Colonic mucosa (tissue), 4 donors: ENCODE measurements at places on chromosomes 6 and 20. TPM values are rescaled to one million over a fixed set of nuclear protein-coding genes. Genes with fewer than 3 reads are reported as not detected.

DHX16 gene
- total RNA-seq, result 35.1 TPM

SAMD10 gene
- total RNA-seq, result 6.4 TPM

ECT2L gene
- not detected for total RNA-seq

HAO1 gene
- total RNA-seq, result not detected

TAAR9 gene
- not detected for total RNA-seq

SLC22A7 gene
- total RNA-seq, result not detected

GRCh38 chr20:3672547-3673171 lies 9.2 kb downstream of the ADAM33 start:
- no peaks in the 10 kb centered on the region for H3K36me3 ChIP-seq
- H3K27me3 ChIP-seq, result peaks cover 20% of the 10 kb centered on the region
- DNase-seq, result no peak
- no peak overlapping the region for H3K27ac ChIP-seq
- no peak overlapping the region for H3K4me3 ChIP-seq

GRCh38 chr20:39004508-39004907 lies 42.4 kb downstream of the DHX35 start:
- H3K4me3 ChIP-seq, result no peak overlapping the region
- H3K36me3 ChIP-seq, result no peaks in the 10 kb centered on the region
- H3K27ac ChIP-seq, result peak overlapping the region; percentile 45

- H3K4me3 ChIP-seq, result no peak overlapping the region
- H3K27ac ChIP-seq, result no peak overlapping the region
- no peaks in the 10 kb centered on the region for H3K27me3 ChIP-seq
- no peaks in the 10 kb centered on the region for H3K4me1 ChIP-seq
- H3K36me3 ChIP-seq, result no peaks in the 10 kb centered on the region
- DNase-seq, result no peak
These were observed 82.3 kb downstream of the SYNE1 start for GRCh38 chr6:152554851-152555250.

GRCh38 chr6:95576998-95577303 lies 384 bp upstream of the MANEA start:
- no peaks in the 10 kb centered on the region for H3K27me3 ChIP-seq
- peak overlapping the region; percentile 62 for H3K4me3 ChIP-seq

DNA sequence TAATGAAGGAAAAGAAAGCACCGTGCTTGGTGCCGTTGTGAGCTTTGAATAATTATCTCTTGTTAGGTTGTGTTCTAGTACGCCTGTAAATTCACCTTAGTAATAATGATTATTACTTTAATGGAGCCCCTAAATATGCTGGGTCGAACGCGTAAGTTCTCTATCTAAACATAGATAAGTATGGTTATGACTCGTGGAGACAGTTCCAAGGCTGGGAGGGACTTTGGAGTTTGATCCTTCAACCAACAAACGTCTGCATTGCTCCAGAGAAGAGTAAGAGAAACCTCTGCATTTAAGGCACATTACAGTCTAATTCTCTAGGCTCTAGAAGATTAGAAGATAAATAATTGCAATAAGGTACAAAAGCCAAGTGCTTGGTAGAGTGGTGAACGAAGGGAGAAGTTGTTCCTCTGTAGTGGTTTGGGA lies 514 bp downstream of the ACOT13 start:
- DNase-seq, result peak; percentile 76
- H3K4me1 ChIP-seq, result peaks cover 13% of the 10 kb centered on the region
- H3K27ac ChIP-seq, result peak overlapping the region; percentile 98
- no peaks in the 10 kb centered on the region for H3K27me3 ChIP-seq

DNA sequence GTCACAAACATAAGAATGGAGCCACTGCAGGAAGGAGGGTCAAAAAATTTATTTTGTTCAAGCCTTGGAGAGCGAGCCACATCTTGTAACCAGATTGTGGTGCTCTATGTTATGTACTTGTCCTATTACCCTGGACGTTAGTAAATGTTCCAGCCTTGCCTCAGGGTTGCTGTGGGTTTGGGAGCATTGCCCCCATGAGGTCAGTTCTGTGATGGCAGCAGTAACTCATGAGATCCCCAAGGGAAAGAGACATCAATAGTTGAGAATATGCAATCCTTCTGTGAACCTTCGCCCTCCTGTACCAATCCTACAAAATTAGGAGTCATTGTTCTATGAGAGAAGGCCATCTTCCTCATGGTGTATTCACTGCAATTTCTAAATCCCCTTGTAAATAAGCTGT lies 16.4 kb upstream of the CFAP206 start:
- DNase-seq, result no peak
- no peaks in the 10 kb centered on the region for H3K36me3 ChIP-seq
- H3K27ac ChIP-seq, result no peak overlapping the region
- H3K4me3 ChIP-seq, result no peak overlapping the region
- H3K4me1 ChIP-seq, result no peaks in the 10 kb centered on the region
- H3K27me3 ChIP-seq, result no peaks in the 10 kb centered on the region

GRCh38 chr20:33177866-33178265 lies 9.9 kb downstream of the BPIFA2 start:
- H3K36me3 ChIP-seq, result no peaks in the 10 kb centered on the region
- no peak overlapping the region for H3K4me3 ChIP-seq
- no peaks in the 10 kb centered on the region for H3K27me3 ChIP-seq

DNA sequence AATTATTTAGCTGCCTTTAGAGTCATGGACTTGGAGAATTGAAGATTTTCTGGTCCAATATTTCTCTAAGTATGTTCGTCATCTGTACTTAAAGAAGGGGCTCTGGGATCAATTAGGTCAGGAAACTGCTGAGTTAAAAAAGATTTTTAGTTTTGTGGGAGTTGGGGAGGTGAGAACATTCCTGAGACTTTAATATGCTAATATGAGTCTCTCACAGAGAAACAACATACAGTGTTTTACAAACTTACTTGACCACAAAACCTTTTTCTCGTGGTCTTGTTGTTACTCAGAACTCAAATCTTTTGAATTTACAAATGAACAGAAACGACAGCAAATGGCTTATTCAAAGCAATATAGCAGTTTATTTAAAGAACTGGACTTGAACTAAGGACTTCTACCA lies 67.9 kb downstream of the LIN28B start:
- no peak for DNase-seq
- no peaks in the 10 kb centered on the region for H3K27me3 ChIP-seq
- no peak overlapping the region for H3K4me3 ChIP-seq
- H3K4me1 ChIP-seq, result no peaks in the 10 kb centered on the region

DNA sequence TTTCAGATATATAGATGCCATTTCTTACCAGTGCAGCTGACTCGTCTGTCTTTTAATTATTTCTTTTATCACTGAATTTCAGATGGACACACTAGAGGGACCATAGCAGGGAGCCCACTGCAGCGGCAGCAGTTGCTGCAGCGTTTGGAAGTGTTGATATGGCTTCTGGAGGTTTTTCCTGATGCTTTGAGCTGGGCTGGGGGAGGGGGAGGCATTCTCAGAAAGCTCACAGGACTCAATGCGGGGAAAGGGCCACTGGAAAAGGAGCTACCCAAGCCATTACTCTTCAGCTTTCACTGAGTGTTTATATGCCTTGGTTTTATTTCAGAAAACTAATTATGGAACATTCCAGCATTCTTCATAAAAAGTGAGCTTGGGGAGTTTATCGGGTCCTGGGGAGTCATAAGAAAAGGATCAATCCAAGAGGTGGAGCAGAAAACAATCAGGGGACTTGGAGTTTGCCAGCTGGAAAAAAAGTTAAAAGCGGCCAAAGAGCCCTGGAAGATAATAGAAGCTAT lies 740.4 kb upstream of the FLRT3 start:
- DNase-seq, result no peak
- H3K4me3 ChIP-seq, result no peak overlapping the region
- H3K27ac ChIP-seq, result no peak overlapping the region
- no peaks in the 10 kb centered on the region for H3K27me3 ChIP-seq
- H3K4me1 ChIP-seq, result no peaks in the 10 kb centered on the region
- H3K36me3 ChIP-seq, result no peaks in the 10 kb centered on the region

- H3K36me3 ChIP-seq, result no peaks in the 10 kb centered on the region
- H3K27me3 ChIP-seq, result no peaks in the 10 kb centered on the region
- H3K4me1 ChIP-seq, result no peaks in the 10 kb centered on the region
- H3K4me3 ChIP-seq, result peak overlapping the region; percentile 87
- H3K27ac ChIP-seq, result peak overlapping the region; percentile 89
- DNase-seq, result no peak
These were observed 898 bp downstream of the XRN2 start for GRCh38 chr20:21303872-21304586.

GRCh38 chr20:41213150-41213820 lies 75.9 kb downstream of the PLCG1 start:
- no peaks in the 10 kb centered on the region for H3K36me3 ChIP-seq
- no peak for DNase-seq
- H3K27ac ChIP-seq, result no peak overlapping the region
- no peak overlapping the region for H3K4me3 ChIP-seq

GRCh38 chr6:24664046-24664987 lies 2.4 kb downstream of the TDP2 start:
- H3K27ac ChIP-seq, result peak overlapping the region; percentile 98
- DNase-seq, result peak; percentile 55
- no peaks in the 10 kb centered on the region for H3K36me3 ChIP-seq

DNA sequence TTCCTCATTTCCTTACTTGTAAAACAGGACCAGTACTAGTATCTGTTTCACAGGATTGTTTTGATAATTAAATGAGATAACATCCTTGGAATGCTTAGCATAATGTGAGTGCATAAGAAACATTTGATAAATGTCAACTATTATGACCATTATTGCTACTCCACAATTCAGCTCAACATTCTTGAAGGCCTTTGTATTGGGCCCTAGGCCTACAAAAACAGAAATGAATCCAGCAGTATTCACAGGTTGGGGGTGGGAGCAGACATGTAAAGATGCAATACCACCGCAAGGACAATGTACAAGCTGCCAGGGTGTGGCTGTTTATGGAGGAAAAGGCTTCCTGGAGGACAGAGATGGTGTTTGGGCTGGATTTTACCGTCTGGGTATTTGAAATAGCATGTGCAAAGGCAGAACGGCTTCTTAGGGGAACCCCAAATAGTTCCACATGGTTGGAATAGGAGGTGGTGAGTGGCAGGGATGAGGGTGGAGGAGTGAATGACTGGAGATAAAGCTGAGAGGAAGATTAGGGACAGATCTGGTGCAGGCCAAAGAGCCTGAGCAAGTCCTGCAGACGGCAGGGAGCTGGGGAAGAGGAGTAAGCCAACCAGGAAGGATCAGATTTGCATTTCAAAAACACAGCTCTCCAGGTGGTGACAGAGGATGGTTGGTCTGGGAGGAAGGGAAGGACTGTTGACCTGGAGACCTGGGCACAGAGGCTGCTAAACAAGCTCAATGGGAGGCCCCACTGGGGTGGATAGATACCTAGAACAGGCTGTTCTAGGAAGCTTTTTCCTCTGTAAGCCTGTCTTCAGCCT lies 57.0 kb upstream of the EPB41L1 start:
- no peaks in the 10 kb centered on the region for H3K27me3 ChIP-seq
- peak overlapping the region; percentile 86 for H3K27ac ChIP-seq
- no peaks in the 10 kb centered on the region for H3K36me3 ChIP-seq
- H3K4me3 ChIP-seq, result no peak overlapping the region
- peaks cover 21% of the 10 kb centered on the region for H3K4me1 ChIP-seq

DNA sequence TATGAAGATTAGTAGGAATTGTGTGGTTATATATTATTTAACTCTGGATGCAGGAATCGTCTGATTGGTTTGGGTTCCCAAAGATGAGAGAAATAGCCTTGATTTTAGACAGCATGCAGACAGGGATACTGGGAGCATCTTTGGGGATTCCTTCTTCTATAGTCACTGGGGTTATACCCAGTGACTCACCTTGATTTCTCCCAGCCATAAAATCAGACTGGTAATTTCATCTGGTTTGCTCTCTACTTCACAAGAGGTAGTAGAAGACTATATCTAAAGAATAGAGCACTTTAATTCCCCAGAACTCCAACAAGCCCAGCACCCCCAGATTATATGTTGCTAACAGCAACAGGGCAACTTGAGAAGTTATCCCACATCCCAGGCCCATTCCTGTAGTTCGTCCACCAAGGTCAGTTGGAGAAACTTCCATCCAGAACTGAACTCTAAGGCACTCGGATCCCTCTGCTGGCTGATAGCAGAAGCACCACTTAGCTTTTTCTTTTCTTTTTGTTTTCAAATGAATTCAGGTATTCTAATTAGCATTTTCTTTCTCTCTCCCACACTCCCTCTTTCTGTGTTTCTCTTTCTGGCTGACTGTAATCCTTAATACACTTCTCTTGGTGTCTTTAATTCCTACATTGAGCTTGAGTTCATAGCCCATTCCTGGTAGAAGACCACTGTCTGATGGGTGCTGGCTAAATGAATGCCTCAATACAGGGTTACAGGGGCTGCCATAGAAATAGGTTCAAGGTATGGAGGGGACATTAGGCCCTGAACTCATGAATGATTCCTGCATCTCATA lies 20.4 kb upstream of the EFHC1 start:
- H3K27me3 ChIP-seq, result no peaks in the 10 kb centered on the region
- H3K27ac ChIP-seq, result peak overlapping the region; percentile 11
- DNase-seq, result peak; percentile 60
- H3K4me1 ChIP-seq, result no peaks in the 10 kb centered on the region
- H3K4me3 ChIP-seq, result no peak overlapping the region

GRCh38 chr20:62294516-62294915 lies 8.3 kb upstream of the ADRM1 start:
- no peaks in the 10 kb centered on the region for H3K36me3 ChIP-seq
- no peaks in the 10 kb centered on the region for H3K27me3 ChIP-seq
- no peak overlapping the region for H3K27ac ChIP-seq
- H3K4me3 ChIP-seq, result no peak overlapping the region

GRCh38 chr6:154593122-154593521 lies 82.6 kb upstream of the CNKSR3 start:
- no peaks in the 10 kb centered on the region for H3K27me3 ChIP-seq
- DNase-seq, result no peak
- no peak overlapping the region for H3K27ac ChIP-seq

DNA sequence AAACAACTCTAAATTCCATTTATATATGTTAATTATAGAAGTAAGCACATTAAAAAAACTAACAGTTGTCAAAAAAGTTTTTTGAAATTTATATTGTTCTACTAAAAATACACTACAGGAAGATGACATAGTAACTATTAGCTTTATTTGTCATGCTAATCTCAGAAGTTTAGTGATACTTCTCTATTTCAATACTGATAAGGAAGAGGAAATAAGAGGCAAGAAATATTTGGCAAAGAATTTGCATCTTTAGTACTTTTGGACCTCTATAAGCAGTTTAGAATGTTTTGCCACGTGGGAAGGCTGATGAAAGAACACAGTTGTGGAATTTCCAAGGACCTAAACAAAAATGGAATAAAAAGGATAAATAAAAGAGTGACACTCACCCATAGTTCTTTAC lies 12.6 kb downstream of the IFNGR1 start:
- no peak overlapping the region for H3K27ac ChIP-seq
- no peak overlapping the region for H3K4me3 ChIP-seq
- no peaks in the 10 kb centered on the region for H3K4me1 ChIP-seq
- no peak for DNase-seq
- H3K36me3 ChIP-seq, result peaks cover 4% of the 10 kb centered on the region
- H3K27me3 ChIP-seq, result no peaks in the 10 kb centered on the region
